ENCODE measurements at places on chromosomes 7 and 10.

DNA sequence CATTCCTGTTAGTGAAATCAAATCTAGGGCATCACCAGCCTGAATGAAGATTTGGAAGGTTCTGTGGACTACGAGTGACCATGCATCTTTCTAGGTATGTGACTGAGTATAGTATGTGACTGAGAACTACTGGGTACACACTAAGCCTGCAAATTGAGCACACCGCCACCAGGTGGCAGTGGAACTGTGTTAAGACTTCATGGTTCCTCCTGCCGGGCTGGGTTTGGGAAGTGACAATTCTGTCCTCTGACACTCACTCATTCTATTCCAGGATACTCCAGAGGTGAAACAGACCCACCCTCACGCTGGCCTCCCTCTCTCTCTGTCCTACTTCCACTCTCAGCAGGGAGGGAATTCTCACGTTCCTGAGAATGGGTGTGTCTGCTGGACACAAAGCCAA is 84.0 kb upstream of the TMEM248 start:
- no peak for DNase-seq

DNA sequence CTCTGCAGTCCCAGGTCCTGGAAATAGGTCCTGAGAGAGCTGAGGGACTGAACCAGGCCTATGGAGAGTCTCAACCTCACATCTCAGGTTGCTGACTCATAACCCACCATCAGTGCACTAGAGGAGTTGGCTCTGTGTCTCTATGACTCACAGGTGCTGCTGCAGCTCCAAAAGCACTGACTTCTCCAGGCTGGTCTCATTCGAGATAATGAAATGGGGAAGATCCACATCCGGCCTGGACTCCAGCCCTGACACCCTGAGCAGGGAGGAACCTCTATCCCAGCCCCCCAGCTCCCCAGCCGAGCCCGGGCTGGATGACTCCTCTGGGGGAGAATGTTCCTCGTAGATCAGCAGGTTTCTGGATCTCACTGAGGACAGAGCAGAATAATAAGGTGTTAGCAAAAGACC is 35.5 kb upstream of the DGKI start:
- peak; percentile 100 for DNase-seq

DNA sequence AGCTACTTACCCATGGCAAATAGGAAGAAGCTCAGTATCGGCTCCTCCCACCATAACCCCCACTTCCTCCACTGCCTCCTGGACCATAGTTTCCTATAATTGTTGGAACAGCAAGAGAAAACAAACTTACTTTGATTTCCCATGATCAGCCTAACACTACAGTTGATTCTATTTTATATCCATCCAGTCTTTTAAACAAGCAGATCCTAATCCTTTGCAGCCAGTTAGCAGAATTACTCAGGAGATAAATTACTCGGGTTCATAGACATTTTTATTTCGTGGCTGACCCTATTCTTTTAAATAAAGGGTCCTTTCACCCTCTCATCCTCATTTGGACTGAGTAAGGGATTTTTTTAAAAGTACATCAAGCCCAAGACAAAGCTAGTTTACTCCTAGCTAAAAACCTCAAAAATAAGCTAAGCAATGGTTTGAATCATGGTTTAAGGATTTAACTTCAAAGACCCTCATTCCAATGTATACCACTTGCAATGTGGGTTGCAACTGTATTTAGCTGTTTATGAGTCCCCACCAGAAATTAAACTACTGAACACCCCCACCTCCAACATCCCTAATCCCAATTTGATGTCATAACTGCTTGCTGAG is 8.0 kb downstream of the HNRNPA2B1 start:
- no peak for DNase-seq

GRCh38 chr7:158384746-158385145 is 202.9 kb downstream of the PTPRN2 start:
- DNase-seq: no peak

GRCh38 chr7:47267346-47267745 is 314.6 kb downstream of the TNS3 start:
- no peak for DNase-seq

DNA sequence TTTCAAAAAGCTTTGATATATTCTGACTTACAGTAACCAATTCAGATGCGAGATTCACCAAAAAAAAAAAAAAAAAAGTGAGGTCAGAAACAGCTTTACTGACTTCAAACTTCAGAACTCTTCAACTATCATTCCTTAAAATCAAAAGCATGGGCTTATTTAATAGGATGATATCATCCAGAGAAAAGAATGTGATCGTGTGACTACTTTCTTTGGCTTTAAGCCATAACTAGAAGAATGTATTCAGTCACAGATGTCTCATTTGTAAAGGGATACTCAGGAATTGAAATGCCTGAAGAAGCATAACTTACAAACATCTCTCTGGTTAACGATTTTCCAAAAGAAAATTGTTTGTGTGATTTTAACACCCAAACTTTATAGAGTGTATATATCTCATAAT is 11.5 kb downstream of the TPK1 start:
- DNase-seq: peak; percentile 60

- no peak for DNase-seq
These were observed 1.9 kb downstream of the CTTNBP2 start for GRCh38 chr7:117871401-117871777.

- no peak for DNase-seq
These were observed 127.3 kb downstream of the ARHGAP22 start for GRCh38 chr10:48477616-48478015.

DNA sequence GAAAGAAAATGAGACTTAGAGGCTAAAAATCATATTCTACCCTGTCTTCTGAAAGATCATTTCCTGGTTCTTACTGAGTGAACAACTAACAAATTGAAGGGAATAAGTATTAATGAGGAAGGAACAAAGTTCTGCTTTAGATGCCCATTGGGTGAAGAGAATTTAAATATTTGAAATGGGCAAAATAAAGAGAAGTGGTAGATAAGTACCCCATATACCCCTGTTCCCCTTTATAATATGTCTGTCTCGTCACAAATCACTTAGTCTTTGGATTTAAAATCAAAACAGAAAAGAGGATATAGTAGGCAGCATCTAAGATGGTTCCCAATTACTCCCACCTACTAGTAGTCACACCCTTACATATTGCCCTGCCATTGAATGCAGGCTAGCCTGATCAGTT is 13.2 kb downstream of the TES start:
- DNase-seq: no peak

DNA sequence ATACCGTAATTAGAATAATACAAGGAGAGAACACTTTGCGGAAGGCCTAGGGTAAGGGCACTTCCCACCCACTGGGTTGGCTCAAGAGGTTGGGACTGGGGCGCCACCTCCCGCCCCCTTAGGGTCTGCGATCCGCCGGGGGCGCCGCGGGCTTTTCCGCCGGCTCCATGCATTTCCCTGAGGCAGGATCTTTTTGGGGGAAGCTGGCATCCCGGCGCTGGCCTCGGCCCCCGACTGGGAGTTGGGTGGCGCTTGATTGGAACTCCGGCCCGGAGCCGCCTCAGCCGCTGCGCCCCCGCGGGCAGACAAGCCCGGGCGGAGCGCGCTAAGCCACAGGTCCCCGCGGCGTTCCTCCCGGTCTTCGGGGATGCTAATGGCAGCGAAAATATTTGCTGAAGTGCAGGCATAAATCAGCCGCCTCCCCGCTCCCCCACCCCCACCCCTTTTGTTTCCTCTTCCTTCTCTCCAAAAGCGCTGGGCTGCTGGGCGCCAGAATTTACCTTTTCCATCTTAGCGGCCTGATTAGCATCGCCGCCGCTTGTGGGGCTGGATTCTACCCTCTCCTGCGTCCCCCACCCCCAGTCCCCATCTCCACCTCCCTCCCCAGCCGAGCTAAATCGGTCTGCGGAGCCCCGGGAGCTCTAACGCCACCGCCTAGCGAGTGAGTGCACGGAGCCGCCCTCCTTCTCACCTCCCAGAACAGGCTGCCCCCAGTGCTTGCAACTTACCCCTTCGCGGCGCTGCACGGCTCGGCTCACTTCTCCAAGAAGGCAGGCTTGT is 5.1 kb downstream of the UNC5B start:
- DNase-seq: peak; percentile 21

DNA sequence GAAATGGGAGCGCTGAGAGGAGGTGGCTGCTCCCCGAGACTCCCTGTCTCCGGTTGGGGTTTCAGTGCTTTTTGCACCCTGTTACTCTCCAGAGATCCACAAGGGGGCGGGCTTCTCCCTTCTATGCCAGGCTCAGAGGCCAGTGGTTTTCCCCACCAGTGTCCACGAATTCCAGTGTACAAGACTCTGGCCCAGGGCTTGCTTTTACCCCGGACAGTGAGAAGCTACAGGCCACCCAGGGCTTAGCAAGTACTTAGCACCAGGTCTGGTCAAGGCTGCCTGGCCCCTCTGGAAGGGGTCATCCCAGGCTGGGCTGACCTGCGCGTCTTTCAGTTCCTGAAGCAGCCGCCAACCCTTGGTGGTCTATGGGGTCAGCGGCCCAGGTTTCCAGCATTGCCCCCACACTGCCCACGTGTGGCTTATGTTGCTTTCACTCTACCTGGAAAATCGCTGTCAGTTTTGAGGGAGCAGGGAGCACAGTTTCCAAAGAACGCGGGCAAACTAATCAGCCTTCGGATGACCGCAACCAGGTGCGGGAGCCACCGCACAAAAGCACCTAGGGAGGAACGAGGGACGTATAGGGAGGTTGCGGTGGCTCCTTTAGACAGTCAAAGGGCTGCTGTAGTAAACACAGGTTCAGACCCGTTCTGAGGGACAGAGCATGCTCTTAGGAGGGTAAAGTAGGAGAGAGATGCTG is 6.8 kb downstream of the CYP26A1 start:
- DNase-seq: peak; percentile 22

DNA sequence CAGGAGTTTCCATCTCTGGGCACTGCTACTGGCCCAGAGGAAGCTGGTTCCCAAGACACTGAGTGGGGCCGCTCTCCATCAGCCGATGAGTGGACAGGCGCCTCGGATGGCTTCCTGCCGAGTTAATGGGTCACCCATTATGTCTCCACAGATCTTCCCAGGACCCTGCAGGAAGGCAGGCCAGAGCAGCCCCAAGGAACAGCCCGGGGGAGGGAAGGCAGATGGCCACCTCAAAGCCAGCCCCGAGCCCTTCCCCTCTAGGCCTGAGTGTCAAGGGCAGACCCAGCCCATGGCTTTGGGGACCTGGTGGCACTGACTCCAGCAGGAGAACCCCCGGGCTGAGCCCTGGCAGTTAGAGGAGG is 3.4 kb upstream of the LFNG start:
- no peak for DNase-seq

GRCh38 chr7:132402751-132403245 is 173.5 kb downstream of the PLXNA4 start:
- no peak for DNase-seq

GRCh38 chr10:115129752-115130151 is 36.6 kb downstream of the ATRNL1 start:
- DNase-seq: no peak

DNA sequence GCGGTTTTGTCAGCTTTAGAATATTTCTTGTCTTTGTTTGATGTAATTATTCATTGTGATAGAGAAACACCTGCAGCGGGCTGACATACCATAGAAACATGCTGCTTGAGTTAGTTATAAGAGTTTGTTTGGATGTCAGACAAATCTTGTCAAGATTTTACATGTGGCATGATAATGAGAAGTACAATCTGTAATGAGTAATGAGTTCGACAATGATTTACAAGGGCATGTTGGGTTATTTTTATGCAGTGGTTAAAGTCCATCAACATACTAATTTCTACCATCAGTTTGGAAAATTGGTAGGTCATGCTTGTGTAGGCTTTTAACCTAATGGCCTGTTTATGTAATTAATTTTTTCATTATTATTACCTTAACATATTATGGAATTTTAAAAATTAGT is 31.3 kb downstream of the FZD1 start:
- no peak for DNase-seq

DNA sequence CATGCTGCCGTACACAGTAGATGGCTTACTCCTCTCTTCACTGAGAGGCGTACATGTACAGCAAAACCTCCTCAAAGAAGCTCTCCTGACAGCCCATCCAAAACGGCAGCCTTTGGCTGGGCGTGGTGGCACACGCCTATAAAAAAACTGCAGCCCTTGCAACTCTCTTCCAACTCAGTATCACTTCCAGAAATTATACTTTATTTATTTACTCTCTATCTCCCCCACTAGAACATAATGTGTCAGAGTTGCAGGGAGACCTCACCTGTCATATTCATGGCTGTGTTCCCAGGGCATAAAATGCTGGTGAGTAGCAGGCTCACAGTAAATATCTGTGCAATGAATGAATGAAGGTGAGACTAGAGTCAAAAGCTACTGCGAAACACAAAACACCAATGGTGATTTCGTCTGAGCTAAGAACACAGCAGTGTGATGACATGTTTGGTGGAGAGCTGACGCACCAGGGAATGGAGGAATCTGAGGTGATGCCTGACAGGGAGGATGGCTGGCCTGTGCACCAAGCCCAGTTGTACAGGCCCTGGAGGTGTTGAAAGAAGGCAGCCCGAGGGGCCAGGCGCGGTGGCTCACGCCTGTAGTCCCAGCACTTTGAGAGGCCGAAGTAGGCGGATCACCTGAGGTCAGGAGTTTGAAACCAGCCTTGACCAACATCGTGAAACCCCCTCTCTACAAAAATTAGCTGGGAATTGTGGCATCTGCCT is 55.3 kb downstream of the COBL start:
- no peak for DNase-seq

DNA sequence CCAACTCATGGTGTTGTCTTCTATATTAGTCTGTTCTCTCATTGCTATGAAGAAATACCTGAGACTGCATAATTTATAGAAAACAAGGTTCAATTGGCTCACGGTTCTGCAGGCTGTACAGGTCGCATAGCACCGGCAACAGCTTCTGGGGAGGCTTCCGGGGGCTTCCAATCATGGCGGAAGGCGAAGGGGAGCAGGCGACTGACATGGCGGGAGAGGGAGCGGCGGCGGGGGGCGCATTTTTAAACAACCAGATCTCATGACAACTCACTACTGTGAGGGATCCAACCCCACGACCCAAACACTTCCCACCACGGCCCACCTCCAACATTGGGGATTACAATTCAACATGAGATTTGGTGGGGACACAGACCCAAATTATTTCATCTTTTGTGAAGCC is 28.7 kb upstream of the GDI2 start:
- DNase-seq: no peak

DNA sequence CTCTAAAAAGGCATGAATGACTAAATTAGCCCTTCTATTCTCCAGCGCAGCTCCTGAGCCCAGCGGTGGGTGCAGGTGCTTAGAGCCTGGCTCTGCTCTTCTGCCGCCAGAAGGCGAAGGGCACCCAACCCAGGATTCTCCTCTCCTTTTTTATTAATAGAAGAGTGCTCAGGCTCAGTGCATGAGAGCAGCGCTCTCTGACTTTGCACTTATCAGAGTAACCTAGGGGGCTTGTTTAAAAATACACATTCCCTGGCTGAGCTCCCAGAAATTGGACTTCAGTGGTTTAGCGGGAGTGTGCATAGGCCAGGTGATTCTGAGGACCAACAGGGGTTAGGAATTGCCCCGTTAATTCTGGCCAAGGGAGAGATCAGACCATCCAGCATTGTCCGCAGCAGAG is 1.7 kb upstream of the PFKP start:
- no peak for DNase-seq

DNA sequence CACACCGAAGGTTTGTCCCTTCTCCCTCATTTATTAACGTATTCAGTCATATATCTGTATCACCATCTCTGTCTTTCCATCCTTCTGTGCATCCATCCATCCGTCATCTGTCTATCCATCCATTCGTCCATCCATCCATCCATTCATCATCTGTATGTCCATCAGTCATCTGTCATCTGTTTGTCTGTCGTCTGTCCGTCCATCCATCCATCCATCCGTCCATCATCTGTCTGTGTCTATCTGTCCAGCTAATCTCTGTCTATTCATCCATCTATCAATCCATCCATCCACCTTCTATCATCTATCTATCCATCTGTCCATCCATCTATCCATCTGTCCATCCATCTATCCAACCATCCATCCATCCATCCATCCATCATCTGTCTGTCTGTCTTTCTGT is 213.9 kb downstream of the TYW1 start:
- no peak for DNase-seq

- DNase-seq: no peak
These were observed 83.0 kb upstream of the PHYHIPL start for GRCh38 chr10:59093461-59093860.
